NCI-H345 (cell line): ENCODE measurements at places on chromosomes 13 and 19.
A peak's percentile ranks its signal among the peaks of the same experiment; 100 is the strongest.

- DNase-seq: peak; percentile 97
These were observed 43.3 kb downstream of the RFX2 start for GRCh38 chr19:6066661-6067646.

GRCh38 chr19:46211201-46211881 is 18.2 kb upstream of the IGFL1 start:
- no peak for DNase-seq

- DNase-seq: no peak
These were observed 49.5 kb upstream of the FRY start for GRCh38 chr13:31982124-31982523.

GRCh38 chr19:40013991-40014390 is 17.1 kb downstream of the ZNF546 start:
- DNase-seq: no peak

GRCh38 chr19:10286803-10287737 is at the start of gene ICAM4:
TSS of gene ICAM4 (plus strand) at chr19:10286955. CDS start at chr19:10287013, 58 bp downstream.
- no peak for DNase-seq

- DNase-seq: no peak
These were observed 21.5 kb downstream of the ELL start for GRCh38 chr19:18500376-18500775.

GRCh38 chr13:93765811-93766210 is 539.2 kb downstream of the GPC6 start:
- DNase-seq: no peak

- DNase-seq: no peak
These were observed at the start of gene C19orf85 for GRCh38 chr19:55464662-55465054. TSS of gene C19orf85 (minus strand) at chr19:55464751. CDS start at chr19:55464554, 197 bp downstream.

DNA sequence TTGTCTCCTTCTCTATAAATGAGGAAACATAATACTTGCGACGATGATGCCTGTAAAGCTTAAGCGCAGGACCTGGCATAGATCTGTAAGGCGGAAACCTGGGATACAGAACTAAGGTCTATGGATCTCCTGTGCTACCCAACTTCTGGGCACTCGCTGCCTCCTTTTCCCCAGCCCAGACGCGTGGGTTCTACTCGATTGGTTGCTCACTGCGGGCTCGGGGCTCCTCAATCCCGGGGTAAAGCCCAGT is 615 bp upstream of the PSMC4 start:
- no peak for DNase-seq

DNA sequence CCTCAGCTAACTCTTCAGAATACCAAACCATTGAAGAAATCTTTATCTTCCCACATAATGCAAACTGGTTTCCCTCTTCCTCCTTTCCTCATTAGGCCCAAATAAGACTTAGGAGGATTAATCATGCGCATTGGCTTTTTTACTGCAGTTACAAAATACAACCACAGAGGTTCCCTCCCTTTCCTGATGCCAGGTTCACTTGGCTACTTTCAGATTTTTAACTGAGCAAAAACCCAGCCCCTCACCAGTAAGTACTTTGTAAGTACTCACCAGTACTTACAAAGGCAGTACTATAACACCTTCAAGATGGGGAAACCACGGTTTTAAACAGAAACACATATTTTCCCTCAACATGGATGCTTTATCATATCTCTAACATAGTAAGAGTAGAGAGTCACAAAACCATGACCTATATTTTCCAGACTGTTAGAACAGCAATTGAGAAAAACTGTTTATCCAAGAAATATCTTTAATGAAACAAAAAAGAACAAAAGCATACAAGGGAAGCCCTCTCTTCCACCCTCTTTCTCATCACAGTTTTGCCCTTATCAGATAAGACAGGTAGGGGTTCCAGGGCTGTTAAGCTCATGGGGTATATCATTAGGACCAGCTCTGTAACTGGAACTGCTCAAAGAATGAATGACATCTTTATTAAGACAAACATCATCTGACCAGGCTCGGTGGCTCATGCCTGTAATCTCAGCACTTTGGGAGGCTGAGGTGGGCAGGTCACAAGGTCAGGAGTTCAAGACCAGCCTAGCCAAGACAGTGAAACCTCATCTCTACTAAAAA is 12.7 kb downstream of the FOXO1 start:
- DNase-seq: no peak

GRCh38 chr13:80340651-80341100 is 250 bp downstream of the SPRY2 start:
- peak; percentile 71 for DNase-seq

- DNase-seq: no peak
These were observed 39.9 kb downstream of the TGDS start for GRCh38 chr13:94556041-94556440.

- no peak for DNase-seq
These were observed 13.3 kb downstream of the LSM4 start for GRCh38 chr19:18309525-18310064.

- no peak for DNase-seq
These were observed 11.0 kb downstream of the FUZ start for GRCh38 chr19:49801966-49802661.

- DNase-seq: no peak
These were observed 4.6 kb upstream of the FFAR3 start for GRCh38 chr19:35353635-35354034.

DNA sequence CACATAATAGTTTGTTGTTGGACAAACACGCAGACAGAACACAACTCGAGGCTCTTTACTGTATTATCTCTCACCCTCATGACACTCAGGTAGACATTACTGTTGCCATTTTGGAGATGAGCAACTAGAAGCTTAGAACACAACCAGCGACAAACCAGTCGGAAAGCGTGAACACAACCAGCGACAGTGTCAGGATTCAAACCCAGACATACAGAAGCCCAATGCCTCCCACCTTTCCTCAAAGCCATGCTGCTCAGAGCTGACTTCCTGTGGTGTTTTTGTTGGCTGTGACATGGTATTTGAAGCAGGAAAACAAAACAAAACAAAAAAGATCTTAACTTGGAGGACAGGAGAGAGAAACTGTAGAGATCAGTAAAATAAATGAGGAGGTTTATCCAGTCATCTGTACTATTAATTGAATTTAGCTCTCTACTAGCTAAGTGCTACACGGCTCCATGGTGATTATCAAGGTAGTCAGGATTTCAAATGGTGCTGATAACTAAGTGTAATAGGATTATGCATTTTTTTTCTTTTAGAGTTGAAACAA is 92.1 kb downstream of the STARD13 start:
- no peak for DNase-seq

- DNase-seq: no peak
These were observed 9.4 kb downstream of the ITPKC start for GRCh38 chr19:40726279-40726678.
